ENCODE measurements at places on chromosomes 5 and 9.

- no peak for DNase-seq
Observed at GRCh38 chr9:20043461-20043860, 254.6 kb upstream of the SLC24A2 start.

GRCh38 chr5:80644900-80645299 is 9.6 kb upstream of the MSH3 start:
- DNase-seq: no peak

DNA sequence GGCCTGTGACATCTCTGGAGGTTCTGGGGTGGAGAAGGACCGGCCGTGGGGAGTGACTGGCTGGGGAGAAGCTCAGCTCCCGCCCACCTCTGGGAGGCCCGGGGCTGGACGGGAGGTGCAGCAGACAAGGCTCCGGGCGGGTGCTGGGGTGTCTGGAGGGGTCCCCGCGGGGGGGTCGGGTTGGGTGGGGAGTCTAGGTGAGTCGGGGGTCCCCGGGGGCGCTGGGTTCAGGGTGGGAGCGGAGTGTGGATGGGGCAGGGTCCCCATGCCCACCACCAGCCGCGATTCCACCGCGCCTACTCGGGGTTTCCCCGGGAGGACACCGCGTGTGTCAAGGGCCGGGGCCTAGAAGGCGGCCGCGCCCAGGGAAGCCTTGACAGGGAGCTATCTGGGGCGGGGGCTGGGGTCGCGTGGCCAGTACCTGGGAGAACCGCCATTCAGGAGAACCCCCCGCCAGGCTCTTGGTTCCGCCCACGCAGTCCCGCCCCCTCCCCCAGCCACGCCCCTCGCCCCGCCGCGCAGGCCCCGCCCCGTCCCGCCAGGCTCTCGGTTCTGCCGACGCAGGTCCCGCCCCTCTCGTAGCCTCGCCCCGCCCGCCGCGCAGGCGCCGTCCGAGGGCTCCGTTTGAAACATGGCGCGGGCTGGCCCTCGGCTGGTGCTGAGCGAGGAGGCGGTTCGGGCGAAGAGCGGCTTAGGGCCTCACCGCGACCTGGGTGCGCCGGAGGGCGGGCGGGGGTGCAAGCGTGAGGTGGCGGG is at the start of gene CEP72:
TSS of gene CEP72 (plus strand) at position 610 of the 756 bp plus-strand sequence. CDS start at position 632, 22 bp downstream.
- DNase-seq: peak; percentile 83

DNA sequence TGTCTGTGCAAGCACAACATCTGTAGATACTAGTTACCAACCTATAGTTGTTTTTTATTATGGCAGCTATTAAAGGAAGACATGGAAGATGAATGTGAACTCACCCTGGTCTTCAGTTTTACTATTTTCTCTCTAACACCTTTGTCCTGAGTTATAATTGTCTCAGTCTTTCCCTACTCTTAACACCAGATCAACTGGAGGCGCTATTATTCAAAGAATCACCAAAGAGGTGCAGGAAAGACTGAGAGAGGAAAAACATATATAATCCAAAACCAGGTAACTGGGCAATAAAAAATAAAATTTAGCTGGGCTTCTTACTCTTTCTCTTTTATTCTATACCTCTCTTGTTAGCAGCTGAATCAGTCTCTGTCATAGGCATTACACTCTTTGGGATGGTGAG is 134.2 kb upstream of the C6 start:
- DNase-seq: no peak

GRCh38 chr9:698276-698675 is 143.2 kb upstream of the DMRT1 start:
- no peak for DNase-seq

DNA sequence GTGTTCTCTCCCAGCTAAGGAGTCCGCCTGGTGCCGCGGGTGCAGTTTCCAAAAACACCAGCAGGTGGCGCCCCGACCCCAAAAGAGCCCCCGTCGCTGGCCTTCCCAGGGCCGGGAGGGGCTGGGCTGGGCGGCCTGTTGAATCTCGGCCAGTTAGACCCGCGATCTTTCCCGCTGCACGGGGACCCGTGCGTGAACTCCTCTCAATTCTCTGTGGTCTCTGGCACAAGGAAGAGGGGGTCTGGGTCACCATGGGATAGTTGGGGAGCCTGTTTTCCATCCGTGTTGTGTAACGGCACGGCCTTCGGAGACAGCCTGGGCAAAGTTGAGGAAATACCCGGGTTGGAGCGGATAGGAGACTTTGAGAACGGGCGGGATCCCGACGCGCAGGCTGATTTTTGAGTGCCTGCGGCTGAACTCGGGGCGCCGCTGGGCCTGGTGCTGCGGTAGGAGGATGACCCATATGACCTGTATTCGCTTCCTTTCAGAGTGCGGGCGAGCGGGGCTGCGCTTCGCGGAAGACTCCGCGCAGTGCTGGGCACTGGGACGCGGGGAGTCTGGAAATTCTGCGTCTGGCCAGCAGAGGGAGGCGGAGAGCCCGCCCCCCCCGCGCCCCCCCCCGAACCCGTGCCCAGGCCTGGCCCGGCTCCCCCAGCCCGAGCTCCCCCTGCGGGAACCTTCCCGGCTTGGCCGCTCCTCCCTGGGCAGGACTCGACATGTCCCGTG is 7.9 kb upstream of the PSD2 start:
- DNase-seq: peak; percentile 75

DNA sequence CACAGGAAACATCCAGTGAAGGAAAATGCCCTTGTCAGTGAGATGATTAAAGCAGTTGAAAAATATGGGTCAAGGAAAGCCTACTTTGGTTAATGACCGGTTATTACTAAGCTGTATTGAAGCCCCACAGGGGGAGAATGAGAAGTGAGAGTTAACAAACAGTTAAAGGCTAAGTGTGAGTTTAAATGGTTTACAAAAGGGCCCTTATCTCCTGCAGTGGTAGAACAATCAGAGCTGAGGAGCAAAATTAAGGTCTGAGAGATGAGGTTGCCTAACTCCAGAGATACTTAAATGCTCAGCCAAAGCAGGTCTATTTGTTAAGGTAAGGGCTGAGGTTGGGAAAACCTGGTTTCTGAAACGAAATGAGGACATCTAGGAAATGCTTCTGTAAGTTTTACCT is 75.1 kb upstream of the FER start:
- DNase-seq: no peak

DNA sequence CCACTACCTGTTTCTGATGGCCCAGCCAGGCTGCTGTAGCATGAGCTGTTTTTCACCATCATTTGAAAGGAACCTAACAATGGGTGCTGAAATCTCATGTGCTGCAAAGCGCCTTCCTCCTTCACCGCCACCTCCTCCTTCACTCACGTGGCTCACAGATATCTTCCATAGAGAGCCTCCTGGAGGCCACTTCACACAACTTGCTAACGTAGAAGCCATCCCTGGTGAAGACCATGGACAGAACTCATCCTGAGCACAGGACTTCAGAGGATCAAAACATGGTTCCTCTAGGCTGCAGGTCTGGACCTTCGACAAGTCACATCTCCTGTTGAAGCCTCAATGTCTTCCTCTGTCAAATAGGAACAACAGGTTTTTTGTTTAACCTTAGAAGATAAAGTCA is 155.5 kb upstream of the RAD23B start:
- DNase-seq: no peak

DNA sequence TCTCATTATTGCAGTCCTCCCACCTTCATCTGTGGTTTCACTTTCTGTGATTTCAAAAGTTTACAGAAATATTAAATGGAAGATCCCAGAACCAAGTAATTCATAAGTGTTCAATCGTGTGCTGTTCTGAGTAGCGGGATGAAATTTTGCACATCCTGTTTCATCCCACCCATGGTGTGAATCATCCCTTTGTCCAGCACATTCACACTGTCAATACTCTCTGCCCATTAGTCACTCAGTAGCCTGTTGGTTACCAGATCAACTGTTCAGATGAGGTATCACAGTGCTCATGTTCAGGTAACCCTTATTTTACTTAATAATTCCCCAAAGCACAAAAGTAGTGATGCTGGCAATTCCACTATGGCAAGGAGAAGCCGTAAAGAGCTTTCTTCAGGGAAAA is 26.8 kb downstream of the FAM81B start:
- DNase-seq: no peak

- DNase-seq: no peak
Observed at GRCh38 chr5:305459-305858, 16.1 kb upstream of the AHRR start.

GRCh38 chr9:28779243-28779642 is 1206.0 kb upstream of the C9orf72 start:
- DNase-seq: no peak

DNA sequence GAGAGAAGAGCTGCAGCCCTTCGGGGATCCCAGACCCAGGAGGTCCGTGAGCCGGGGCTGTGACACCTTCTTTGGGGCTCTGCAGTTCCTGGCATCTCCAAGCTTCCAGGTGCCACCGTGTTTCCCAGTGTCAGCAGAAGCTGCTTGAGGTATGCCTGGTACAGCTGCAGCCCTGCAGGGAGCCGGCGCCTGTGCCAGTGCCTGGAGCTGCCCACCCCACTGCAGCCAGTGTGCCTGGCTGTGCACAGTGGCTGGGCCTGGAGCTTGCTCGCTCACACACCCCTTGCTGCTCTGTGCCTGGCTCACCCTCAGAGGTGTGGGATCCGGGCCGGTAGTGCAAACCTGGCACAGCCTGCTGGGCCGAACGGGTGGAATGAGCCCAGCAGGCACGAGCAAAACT is 65.5 kb downstream of the NACC2 start:
- no peak for DNase-seq

DNA sequence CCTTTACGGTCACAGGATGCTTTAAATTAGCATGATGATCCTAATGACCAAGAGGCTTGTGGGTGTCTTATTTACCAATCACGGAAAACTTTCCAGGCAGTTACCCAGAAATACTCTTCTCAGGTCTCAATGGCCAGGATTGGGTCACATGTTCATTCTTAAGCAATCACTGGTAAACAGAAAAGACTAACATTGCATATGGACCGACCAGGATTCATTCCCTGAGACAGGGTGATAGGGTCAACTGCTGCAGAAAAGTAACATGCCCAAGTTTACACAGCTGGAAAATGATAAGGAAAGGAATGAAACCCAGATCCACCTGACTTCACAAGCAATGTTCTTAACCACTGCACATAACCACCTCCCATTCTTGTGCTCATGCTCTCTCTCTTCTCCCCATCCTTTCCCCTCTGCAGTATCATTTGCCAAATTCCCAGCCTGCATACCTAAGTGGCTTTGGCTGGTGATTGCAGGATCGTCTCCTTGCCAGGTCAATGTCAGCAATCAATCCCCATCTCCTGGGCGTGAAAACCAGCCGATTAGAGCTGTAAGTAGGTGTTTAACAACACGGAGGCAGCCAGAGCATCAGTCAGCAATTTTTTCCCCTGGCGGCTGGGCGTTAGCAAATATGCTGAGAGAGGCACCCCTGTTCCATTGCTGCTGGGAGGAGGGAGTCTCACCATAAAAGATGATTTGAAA is 219.4 kb downstream of the NMUR2 start:
- DNase-seq: no peak

DNA sequence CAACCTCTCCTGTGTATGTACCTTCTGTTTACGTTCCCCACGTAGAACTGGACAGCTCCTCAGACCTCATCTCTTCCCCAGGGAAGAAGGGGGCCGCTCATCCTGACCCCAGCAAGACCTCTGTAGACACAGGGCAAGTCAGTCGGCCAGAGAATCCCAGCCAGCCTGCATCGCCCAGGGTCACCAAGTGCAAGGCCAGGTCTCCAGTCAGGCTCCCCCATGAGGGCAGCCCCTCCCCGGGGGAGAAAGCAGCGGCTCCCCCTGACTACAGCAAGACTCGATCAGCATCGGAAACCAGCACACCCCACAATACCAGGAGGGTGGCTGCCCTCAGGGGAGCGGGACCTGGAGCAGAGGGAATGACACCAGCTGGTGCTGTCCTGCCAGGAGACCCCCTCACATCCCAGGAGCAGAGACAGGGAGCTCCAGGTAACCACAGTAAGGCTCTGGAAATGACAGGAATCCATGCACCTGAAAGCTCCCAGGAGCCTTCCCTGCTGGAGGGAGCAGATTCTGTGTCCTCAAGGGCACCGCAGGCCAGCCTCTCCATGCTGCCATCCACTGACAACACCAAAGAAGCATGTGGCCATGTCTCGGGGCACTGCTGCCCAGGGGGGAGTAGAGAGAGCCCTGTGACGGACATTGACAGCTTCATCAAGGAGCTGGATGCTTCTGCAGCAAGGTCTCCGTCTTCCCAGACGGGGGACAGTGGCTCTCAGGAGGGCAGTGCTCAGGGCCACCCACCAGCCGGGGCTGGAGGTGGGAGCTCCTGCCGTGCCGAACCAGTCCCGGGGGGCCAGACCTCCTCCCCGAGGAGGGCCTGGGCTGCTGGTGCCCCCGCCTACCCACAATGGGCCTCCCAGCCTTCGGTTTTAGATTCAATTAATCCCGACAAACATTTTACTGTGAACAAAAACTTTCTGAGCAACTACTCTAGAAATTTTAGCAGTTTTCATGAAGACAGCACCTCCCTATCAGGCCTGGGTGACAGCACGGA is 86.7 kb downstream of the GOLPH3 start:
- DNase-seq: no peak

- peak; percentile 27 for DNase-seq
Observed at GRCh38 chr9:94860678-94861588, 134.4 kb downstream of the AOPEP start.

GRCh38 chr5:150114773-150115408 is 28.5 kb upstream of the CSF1R start:
- DNase-seq: no peak

DNA sequence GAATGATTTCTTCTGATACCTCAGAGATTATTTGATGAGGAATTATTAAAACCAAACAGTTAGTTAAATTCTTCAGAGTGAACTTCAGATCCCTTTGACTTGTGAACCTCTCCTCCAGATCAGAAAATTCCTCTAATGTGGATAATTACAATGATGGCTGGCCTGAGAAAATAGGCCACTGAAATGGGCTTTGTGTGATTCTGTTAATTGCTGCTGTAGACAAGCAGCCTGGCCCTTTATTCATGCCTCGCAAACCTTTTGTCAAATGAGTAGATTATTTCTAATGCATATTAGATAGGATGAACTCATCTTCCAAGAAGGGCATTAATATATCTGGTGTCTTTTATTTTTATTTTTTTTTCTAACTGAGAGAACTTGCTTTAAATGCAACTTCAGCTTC is 855.2 kb downstream of the TLE4 start:
- DNase-seq: no peak

GRCh38 chr9:37248651-37249163 is 128.3 kb downstream of the ZCCHC7 start:
- DNase-seq: no peak

- no peak for DNase-seq
Observed at GRCh38 chr5:77683171-77683732, 44.7 kb upstream of the OTP start.

GRCh38 chr9:8224381-8224801 is 424.8 kb upstream of the DMAC1 start:
- no peak for DNase-seq

GRCh38 chr5:672329-673160 is 20.6 kb downstream of the TPPP start:
- peak; percentile 40 for DNase-seq

DNA sequence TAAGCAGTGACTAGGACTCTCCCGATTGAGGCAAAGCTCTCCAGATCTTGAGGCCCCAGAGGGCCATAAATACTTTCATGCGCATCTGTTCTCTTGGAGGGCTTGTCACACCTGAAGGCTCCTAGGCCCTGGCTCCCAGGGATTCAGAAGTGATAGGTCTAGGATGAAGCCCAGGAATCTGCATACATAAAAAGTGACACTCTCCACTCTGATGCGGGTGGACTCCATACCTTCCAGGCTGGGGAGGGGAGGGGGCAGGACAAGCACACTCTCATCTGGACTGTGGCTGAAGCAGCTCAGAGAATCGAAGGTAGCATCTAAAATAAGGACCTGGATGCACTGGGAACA is 9.1 kb upstream of the CYSTM1 start:
- DNase-seq: no peak

- DNase-seq: no peak
Observed at GRCh38 chr9:4837261-4838188, 44.8 kb downstream of the RCL1 start.

- DNase-seq: no peak
Observed at GRCh38 chr5:14202462-14202861, 59.3 kb downstream of the TRIO start.
